ENCODE measurements at places on chromosomes 1 and 21.

DNA sequence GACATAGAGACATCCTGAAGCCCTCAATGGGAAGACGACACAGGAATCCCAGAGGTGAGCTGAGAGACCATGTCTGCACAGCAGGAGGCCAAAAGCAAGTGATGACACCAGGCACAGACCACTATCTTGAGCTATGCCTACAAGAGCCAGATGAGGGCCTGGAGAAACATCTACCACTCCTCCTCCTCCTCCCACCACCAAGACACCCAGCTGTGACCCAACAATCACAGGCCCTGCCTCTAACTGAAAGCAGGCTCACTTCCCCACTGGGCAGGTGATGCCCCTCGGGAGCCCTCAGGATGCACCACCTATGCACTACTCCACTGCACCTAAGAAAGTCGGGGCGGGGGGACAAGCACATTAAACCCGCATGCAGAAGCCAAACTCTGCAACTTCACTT is 16.5 kb downstream of the TADA1 start:
- DNase-seq, result no peak

DNA sequence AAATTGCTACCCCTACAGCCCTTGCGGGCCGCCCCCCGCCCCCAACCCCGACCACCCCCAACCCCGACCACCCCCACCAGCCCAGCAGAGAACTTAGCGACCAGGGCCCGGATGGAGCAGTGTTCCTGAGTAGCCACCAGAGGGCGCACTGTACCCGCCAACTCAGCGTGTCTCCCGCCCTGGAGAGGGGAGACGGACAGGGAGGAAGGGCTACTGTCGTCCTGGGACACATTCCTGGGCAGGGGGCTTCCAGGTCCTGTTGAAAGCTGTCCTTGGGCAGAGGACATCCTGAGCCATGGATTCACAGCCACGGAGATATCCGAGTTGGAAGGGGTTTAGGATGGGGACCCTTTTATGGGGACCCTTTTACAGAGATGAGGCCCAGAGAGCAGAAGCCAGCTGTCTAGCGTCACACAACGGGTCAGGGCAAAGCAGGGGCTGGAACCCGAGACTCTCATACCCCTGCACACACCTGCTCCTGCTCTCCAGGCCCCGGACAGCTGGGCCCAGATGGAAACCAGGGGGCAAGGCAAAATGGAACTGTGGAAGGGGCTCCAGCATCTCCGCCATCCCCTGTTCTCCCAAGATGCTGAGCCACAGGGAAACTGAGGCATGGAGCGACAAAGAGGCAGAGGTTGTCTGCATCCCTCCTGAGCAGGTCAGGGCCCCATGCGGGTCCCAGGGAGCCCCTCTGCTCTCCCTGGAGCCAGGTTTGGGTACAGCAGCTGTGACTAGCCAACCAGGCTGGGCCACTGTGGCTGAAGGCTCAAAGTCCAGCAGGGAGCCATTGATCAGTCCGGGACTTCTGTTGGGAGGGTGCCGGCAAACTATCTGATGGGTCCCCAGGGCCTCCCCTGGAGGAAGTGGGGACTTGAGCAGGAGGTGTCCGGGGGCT is 25.0 kb upstream of the LAPTM5 start:
- DNase-seq, result peak; percentile 32

DNA sequence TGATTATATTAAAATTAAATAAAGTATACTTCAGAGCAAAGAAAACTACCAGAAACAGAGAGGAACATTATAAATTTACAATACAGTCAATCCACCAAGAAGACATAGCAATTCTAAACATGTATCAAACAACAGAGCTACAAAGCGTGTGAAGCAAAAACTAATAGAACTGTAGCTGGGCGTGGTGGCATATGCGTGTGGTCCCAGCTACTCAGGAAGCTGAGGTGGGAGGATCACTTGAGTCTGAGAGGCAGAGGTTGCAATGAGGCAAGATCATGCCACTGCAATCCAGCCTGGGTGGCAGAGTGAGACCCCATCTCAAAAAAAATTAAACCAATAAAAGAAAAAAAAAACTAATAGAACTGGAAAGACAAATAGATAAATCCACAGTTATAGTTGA is 12.3 kb downstream of the CCDC185 start:
- no peak for DNase-seq

DNA sequence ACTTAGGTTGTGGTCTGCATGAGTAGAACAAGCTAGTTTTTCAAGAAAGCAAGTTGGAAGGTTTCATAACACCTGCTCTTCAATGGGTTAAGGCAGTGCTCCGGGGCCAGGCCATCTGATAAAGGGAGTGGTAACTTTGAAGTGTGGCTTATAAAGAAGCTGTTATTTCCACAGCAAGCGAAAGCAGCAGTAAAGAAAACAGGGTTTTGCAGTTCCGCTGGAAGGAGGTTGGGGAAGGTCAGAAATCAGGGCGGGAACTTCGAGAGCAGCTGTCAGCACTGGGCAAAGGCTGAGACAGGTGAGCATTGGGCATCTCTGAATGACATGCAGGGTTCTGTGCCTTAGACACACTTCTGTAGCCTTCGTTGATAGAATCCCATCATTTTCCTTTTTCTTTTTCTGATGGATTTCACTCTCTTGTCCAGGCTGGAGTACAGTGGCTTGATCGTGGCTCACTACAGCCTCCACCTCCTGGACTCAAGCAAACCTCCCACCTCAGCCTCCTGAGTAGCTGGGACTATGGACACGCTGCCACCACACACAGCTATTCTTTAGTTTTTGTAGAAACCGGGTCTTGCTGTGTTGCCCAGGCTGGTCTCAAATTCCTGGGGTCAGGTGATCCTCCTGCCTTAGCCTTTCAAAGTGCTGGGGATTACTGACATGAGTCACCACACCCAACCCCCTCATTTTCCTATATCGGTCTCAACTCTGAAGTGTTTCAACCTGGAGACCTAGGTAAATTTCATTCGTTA is 20.5 kb downstream of the TMEM51 start:
- no peak for DNase-seq

DNA sequence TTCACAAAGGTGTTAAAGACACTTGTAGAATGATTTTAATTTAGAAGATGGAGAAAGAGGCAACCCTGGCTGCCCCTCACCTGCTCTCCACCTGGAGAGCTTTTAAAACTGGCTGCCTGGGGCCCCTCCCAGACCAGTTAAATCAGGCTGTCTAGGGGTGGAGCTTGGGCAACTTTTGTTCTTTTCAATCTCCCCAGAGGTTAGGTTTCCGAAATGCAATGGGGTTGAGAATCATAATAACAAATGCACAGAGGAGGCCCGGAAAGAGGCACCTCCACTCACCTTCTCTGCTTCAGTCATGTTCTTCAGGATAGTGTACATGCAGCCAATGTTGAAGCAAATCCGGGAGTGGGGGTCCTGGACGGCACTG is 400 bp downstream of the NCF2 start:
- DNase-seq, result no peak

GRCh38 chr1:44842862-44843655 is at the start of gene PTCH2:
PTCH2 (minus strand) TSS chr1:44843253; CDS start chr1:44842932, 321 bp downstream.
- DNase-seq, result no peak

- DNase-seq, result no peak
Measured at GRCh38 chr1:43171312-43171875, 696 bp downstream of the EBNA1BP2 start.

GRCh38 chr1:62144238-62144831 is 50.3 kb upstream of the L1TD1 start:
- DNase-seq, result no peak

DNA sequence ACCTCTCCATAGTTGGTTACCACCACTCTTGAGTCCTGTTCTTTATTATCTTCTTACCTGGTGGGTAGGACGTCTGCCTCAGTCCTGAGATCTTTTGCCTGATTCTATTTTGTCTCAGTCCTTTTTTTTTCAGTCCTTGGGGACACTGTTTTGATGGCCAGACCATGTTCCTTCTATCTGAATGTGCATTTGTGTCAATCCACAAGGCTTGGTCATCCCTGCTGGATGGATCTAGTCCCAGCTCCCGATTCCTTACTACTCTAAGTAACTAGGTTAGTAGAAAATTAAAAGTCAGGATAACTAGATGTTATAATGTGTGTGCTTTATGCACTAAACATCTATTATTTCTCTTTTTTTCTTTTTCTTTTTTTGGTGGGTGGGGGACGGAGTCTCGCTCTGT is 28.1 kb upstream of the AK4 start:
- DNase-seq, result no peak

GRCh38 chr1:246765521-246765920 is 41.3 kb downstream of the SCCPDH start:
- no peak for DNase-seq

DNA sequence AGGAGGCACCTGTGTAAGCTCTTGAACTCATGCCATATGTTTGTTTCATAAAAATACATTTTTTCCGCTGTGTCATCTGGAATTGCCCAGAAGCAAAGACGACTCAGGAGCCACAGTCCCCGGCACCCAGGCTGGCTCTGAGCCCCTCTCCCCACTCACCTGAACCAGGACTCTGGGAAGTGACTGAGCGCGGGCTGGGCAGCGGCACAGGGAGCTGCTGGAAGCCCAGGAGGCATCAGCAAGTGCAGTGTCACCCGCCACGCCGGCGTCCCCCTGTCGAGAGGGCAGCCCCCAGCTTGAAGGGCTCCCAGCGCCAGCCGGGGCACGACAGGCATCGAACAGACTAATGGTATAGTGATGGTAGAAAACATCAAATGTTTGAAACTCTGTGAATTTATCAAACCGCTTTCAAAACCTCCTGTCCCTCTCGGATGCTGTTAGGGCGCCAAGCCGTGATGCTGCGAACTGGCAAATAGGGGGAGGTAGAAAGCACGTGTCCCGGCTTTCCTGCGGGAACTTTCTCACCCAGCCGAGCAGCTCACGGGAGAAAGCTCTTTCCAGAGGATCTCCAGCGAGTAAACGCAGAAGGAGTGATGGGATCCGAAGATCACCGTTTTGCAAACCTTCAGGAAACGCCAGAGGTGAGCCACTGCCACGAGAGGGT is 57.8 kb upstream of the COL18A1 start:
- DNase-seq, result no peak

- no peak for DNase-seq
Measured at GRCh38 chr1:6448749-6449631, 17.0 kb downstream of the TNFRSF25 start.

DNA sequence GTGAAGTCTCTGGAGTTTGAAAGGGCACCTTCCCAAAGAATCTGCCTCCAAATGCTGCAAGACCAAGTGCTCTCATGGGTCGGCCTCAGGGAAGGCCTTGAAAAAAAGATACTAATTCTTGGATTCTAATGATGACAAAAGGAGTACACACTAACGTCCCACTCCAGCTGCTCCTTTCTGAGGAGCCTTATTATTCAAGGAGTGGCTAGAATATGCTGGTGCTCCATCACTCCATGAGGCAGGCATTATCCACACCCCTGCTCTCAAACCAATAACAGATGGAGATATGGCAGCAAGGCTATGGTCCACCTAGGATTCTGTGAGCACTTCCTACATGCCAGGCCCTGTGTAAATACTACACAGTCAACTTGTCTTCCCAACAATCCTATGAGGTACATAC is 54.4 kb downstream of the FAM78B start:
- no peak for DNase-seq

DNA sequence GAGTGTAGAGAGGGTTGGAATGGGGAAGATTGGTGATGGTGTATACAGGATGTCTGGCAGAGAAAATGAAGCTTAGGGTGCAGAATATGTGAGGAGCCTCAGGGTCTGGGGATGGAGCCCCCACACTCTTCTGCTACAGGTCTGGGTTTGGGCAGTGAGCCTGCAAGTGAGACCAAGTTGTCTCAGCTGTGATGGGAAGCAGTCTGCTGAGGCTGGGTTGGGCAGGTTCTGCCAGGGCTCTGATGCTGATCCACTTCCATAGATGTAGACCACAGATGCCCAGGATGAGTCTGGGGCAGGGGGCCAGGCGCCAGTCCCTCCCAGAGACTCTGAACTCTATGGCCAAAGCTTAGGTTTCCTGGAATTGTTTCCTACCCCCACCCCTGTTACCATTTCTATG is 516.9 kb downstream of the PTPRU start:
- DNase-seq, result no peak

DNA sequence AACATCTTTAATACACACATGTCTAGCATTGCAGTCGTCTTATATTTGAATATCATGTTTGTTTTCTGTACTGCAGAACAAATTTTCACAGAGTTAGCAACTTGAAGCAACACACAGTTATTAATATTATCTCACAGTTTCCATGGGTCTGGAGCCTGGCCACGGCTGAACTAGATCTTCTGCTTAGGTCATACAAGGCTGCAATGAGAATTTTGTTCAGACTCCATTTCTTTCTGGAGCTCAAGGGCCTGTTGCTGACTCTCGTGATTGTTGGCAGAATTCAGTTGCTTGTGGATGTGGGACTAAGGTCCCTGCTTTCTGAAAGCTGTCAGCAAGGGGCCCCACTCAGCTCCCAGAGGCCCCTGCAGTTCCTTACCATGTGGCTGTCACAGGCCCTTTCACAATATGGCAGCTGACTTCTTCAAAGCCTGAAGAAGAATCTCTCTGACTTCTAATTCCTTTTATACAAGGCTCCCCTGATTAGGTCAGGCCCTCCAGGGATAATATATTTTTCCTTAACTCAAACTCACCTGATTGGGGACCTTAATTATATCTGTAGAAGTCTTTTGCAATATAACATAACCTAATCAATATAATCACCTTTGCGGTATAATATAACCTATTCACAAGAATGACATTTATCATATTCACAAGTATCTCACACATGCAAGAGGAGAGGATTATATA is 296.3 kb downstream of the NFIA start:
- no peak for DNase-seq

GRCh38 chr21:14720237-14720636 is 174.1 kb upstream of the SAMSN1 start:
- no peak for DNase-seq

- no peak for DNase-seq
Measured at GRCh38 chr1:226308166-226308722, 720 bp downstream of the LIN9 start.

GRCh38 chr1:154304664-154305337 is 16.1 kb upstream of the AQP10 start:
- DNase-seq, result no peak

- no peak for DNase-seq
Measured at GRCh38 chr1:32877211-32878110, 6.7 kb upstream of the FNDC5 start.

GRCh38 chr1:183069562-183070216 is 46.5 kb downstream of the LAMC1 start:
- DNase-seq, result no peak

GRCh38 chr1:19918057-19918456 is 5.4 kb downstream of the PLA2G2E start:
- DNase-seq, result peak; percentile 25

DNA sequence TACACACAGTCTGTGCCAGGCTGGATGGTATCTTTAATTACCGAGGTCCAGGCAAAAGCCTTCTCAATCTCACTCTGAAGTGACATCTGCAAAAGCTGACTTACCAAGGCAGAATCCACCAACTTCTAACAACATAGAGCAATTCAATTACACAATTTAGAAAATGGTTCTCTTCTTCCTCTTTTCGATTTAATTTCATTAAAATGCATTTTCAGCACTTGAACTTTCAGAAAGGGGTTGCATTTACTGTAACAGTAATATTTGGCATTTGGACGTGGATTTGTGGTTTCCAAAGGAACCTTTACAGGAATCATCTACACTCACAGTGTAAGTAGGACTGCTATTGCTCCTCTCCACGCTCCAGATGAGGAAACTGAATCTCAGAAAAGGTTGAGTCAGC is 53.3 kb downstream of the ERO1B start:
- DNase-seq, result no peak

DNA sequence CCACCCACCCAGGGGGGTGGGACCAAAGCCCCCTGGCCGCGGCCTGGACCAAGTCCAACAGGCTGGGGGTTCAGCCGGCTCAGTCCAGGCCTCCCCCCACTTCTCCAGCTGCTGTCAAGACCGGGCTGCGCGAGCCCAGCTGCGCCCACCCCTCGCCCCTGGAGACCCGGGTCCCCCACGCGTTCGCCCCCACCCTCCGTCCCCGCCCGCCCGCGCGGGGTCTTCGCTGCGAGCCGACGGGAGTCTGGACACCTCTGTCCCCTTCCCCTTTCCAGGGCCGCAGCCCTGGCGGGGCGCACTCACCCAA is 253 bp downstream of the RAP1GAP start:
- DNase-seq, result no peak

Measured in bone marrow (tissue), 2 donors.